Liver (tissue), 10 donors: ENCODE measurements at places on chromosomes 5 and 9. TPM values are rescaled to one million over a fixed set of nuclear protein-coding genes. Genes with fewer than 3 reads are reported as not detected.

Gene SMIM33
- total RNA-seq, result not detected

DNA sequence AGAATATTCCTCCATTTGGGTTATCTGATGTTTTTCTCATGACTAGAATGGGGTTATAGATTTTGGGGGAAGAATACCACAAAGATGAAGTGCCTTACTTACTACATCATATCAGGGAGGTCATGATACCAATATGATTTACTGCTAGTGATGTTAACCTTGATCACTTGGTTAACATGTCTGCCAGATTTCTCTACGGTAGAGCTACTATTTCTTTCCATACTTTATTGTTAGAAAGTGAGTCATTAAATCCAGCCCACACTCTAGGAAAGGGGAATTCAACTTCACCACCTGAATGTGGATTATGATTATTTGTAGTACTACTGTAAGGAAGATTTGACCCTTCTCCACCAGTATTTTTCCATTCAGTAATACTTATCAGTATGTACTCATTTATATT lies 64.7 kb downstream of the UBE2R2 start:
- peaks cover 28% of the 10 kb centered on the region for H3K4me1 ChIP-seq
- DNase-seq, result no peak
- H3K36me3 ChIP-seq, result peaks cover 1% of the 10 kb centered on the region
- H3K4me3 ChIP-seq, result no peak overlapping the region

GRCh38 chr9:121398374-121398773 lies 28.3 kb upstream of the STOM start:
- no peak overlapping the region for H3K4me3 ChIP-seq
- H3K27ac ChIP-seq, result no peak overlapping the region
- no peaks in the 10 kb centered on the region for H3K27me3 ChIP-seq
- peaks cover under 1% of the 10 kb centered on the region for H3K4me1 ChIP-seq

Gene HMCN2
- 0.28 TPM for total RNA-seq

DNA sequence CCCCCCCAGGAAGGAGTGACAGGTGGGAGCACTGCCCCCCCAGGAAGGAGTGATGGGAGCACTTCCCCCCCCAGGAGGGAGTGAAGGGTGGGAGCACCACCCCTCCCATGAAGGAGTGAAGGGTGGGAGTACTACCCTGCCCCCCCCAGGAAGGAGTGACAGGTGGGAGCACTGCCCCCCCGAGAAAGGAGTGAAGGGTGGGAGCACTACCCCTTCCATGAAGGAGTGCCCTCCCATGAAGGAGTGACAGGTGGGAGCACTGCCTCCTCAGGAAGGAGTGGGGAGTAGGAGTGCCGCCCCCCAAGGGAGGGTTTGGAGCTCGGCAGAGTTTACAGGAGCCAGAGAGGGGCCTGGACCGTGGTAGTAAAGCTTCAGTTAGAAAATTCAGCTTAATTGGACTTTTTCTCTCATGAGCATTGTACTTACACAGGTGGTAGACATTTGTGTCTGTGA lies 100.7 kb downstream of the CACNA1B start:
- H3K27ac ChIP-seq, result no peak overlapping the region
- H3K27me3 ChIP-seq, result no peaks in the 10 kb centered on the region
- no peaks in the 10 kb centered on the region for H3K4me1 ChIP-seq

Gene GFI1B
- 53.6 TPM for total RNA-seq

Gene AGGF1
- total RNA-seq, result 16.7 TPM

DNA sequence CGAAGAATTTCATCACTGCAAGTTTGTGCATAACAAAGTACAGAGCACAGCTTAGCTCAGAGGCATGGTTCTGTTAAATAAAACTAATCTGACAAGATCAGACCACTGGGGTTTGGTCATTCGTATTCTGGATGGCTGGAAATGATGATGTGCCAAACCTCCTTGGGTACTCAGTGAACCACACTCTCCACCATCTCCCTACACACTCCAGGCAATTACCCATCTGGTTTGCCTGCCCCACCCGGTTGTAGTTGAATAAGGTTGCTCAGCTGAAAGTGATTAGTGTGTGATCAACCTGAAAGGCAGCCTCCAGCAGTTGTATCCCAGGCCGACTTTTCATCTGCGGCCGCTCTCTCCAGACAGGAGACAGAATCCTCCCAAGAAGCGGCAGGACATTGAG lies 371.4 kb downstream of the TLE1 start:
- H3K27ac ChIP-seq, result no peak overlapping the region
- no peak overlapping the region for H3K4me3 ChIP-seq

Gene PCDHA8
- total RNA-seq, result under 0.01 TPM

Gene ADAMTS19
- 0.09 TPM for total RNA-seq

DNA sequence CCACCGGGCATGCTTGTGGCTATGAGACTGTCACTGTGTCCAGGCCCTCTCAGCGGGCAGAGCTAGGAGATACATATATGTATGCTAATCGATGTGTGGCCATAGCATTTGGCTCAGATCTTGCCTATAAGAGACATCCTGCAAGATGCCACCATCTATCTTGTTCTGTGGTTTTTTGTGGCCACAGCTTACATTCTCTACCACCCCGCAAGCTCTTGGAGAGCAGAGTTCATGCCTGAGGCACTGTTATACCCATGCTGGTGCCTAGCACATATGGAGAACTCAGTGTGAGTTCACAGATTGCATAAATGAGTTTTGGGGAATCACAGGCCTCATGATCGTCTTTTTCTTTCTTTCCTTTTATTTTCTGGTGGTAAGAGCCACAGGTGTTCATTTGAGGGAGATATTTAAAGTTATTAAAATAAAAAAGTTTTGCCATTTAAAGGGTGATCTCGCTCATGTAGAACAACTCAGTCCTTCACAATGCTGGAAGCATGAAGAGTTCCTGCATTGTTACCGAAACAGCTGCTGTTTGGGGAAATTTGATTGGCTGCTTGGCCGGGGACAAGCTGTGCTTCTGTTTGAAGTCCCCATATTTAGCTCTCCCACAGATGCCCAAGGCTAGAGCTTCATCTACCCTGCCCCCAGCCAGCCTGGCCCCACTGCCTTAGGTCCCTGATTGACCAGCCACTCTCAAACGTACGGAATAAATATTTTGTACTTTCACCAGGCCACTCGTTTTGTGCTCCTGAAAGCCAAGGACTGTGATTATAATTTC lies 169.2 kb upstream of the MAP1B start:
- H3K4me3 ChIP-seq, result no peak overlapping the region
- no peak overlapping the region for H3K27ac ChIP-seq
- no peak for DNase-seq

Gene SHISAL2B
- total RNA-seq, result not detected

Gene EQTN
- total RNA-seq, result 0.14 TPM

Gene HSD17B3
- total RNA-seq, result 1.1 TPM

DNA sequence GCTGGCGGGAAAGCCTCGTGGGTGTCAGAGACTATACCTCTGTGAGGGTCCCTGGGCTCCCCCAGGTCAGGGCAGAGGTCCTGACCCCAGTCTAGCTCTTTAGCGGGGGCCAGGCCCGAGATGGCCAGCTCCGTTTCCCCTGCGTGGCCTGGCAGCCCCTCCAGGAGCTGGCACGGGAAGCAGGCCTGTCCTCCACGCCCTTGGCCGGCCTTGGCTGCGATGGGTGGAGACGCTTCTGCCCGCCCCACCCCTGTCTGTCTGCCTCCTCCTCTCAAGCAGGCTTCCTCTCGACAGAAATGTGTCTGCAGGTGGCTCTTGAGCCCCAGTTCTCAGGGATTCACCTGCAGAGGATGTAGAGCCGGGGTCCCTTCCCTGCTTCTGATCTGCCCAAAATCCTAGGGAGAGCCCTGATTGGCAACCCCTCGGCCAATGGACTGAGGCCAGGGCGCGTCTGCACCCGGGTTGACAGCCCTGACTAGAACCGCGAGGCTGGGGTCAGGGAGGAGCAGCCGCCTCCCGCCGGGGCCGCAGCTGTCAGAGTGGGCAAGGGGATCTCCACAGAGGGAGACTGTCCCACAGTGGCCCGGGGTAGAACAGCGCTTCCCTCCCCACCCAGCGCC lies 2.6 kb upstream of the GRIN1 start:
- no peaks in the 10 kb centered on the region for H3K4me1 ChIP-seq
- no peaks in the 10 kb centered on the region for H3K36me3 ChIP-seq
- peaks cover 17% of the 10 kb centered on the region for H3K27me3 ChIP-seq
- no peak overlapping the region for H3K4me3 ChIP-seq
- no peak overlapping the region for H3K27ac ChIP-seq
- no peak for DNase-seq

Gene FGF18
- not detected for total RNA-seq

Gene SPAAR
- total RNA-seq, result 0.65 TPM

Gene SLC6A3
- not detected for total RNA-seq

GRCh38 chr9:35755071-35755470 lies 995 bp upstream of the MSMP start:
- no peaks in the 10 kb centered on the region for H3K27me3 ChIP-seq
- peaks cover 38% of the 10 kb centered on the region for H3K36me3 ChIP-seq
- no peak overlapping the region for H3K4me3 ChIP-seq
- no peak overlapping the region for H3K27ac ChIP-seq
- DNase-seq, result no peak

GRCh38 chr5:55986931-55987330 lies 7.8 kb downstream of the IL6ST start:
- H3K4me3 ChIP-seq, result no peak overlapping the region
- peaks cover 57% of the 10 kb centered on the region for H3K4me1 ChIP-seq
- no peak overlapping the region for H3K27ac ChIP-seq
- peaks cover 12% of the 10 kb centered on the region for H3K36me3 ChIP-seq
- no peak for DNase-seq
- H3K27me3 ChIP-seq, result no peaks in the 10 kb centered on the region

DNA sequence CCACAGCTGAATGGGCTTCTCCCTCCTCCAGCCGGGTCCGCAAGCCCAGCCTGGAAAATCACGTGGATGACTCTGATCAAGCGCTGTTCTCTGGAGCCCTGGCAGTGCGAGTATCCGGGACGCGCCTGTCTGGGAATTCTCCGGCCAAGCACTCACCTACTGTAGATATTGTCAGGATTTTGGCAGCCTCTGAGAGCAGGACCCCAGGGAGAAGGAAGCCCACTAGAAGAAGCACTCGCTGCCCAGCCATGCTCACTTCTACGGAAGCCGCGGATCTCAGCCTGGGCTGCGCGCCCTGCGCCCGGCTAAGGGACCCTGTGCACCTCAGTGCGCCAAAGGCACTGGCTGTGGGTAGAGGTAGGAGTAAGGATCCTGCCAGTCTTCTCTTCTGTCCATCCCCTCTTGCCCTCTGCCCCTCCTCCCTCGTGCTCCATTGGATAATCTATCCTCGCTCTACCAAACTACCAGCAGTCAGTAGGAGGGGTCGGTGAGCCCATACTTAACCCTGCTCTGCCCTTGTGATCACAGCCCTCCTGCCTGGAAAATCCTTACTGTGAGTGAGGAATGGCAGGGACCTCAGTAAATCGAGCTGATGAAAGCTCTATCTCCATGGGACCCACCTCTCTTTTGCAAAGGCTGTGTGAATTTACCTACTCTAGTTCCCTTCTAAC lies at the start of gene UGT3A2:
Gene UGT3A2 (minus strand): TSS at position 343 of the 671 bp plus-strand sequence. CDS start 93 bp downstream, at position 250.
- no peaks in the 10 kb centered on the region for H3K36me3 ChIP-seq
- H3K4me1 ChIP-seq, result peaks cover 6% of the 10 kb centered on the region
- no peaks in the 10 kb centered on the region for H3K27me3 ChIP-seq
- no peak within 1 kb of the TSS for H3K4me3 ChIP-seq

Gene PCDHB12
- 0.28 TPM for total RNA-seq

Gene CLTB
- 30.9 TPM for total RNA-seq

- H3K27ac ChIP-seq, result peak overlapping the region; percentile 44
- DNase-seq, result peak; percentile 58
- H3K4me3 ChIP-seq, result peak overlapping the region; percentile 53
- H3K36me3 ChIP-seq, result no peaks in the 10 kb centered on the region
Measured at GRCh38 chr9:117782931-117783788, 79.0 kb downstream of the TLR4 start.

DNA sequence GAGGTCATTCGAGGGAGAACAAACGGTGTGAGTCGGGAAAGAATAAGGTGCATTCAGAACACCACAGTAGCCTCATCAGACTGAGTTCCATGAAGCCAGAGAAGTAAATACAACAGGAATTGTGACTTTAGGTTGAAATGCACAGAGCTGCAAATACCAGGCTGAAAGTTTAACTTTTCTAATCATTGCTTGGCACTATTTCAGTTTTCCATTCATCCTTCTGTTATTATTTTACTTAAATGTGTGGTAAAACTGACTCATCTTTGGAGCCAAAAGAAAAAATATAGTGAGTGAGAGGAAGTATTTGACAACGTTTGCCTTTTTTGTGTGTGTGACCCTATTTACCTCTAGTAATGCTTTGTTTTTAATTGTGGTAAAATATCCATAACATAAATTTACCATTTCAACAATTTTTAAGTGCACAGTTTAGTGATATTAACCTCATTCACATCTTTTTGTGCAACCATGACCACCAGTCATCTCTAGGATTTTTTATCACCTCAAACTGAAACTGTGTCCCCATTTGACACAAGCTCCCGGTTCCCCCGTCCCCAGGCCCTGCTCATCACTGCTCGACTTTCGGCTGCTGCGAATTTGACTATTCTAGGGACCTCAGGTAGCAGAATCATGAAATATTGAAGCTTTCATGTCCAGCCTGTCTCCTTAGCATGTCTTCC lies 166.8 kb downstream of the HSD17B3 start:
- H3K36me3 ChIP-seq, result no peaks in the 10 kb centered on the region
- H3K27ac ChIP-seq, result no peak overlapping the region
- no peaks in the 10 kb centered on the region for H3K4me1 ChIP-seq
- no peak overlapping the region for H3K4me3 ChIP-seq
- no peak for DNase-seq
- H3K27me3 ChIP-seq, result no peaks in the 10 kb centered on the region

DNA sequence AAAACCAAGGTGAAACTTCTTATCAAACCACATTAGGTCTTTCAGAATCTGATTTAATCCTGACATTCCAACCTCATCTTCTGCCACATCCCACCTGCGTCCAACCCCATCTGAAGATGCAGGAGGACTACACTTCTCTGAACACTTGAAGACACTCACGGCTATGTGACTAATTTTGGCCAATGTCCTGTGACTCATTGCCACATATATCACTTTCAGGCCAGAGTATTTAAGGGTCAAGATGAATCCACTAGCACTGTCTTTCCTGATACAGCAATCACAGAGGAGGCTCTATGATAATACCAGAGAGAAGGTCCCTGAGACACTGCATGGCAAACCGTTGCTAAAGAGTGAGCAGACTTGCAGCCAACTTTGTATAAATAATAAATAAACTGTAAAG lies 323.4 kb downstream of the NR2F1-AS1 start:
- DNase-seq, result no peak
- no peaks in the 10 kb centered on the region for H3K27me3 ChIP-seq
- no peaks in the 10 kb centered on the region for H3K4me1 ChIP-seq
- H3K27ac ChIP-seq, result no peak overlapping the region
- H3K36me3 ChIP-seq, result no peaks in the 10 kb centered on the region

DNA sequence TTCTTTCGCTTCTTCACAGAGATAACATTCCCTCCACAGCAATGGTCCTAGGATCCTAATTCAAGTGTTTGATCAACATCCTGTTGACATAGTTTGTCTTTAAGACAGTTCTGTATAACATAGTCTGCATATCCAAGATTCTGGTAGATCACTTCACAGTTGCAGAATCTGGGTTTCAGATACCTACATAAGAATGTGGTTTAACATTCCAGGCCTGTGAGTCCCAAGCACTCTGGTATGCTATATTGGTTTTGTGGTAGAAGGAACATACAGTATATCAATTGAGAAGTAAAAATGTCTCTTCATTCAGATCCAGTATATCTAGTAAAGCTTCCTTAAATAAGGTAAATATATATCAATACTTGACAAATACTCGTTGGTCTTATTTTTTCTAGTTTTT lies 914.2 kb upstream of the CDH6 start:
- no peak overlapping the region for H3K4me3 ChIP-seq
- no peaks in the 10 kb centered on the region for H3K27me3 ChIP-seq
- no peak for DNase-seq
- H3K4me1 ChIP-seq, result no peaks in the 10 kb centered on the region
- H3K27ac ChIP-seq, result no peak overlapping the region

Gene CCL27
- total RNA-seq, result not detected

Gene NPR3
- total RNA-seq, result 3.2 TPM

GRCh38 chr5:61657686-61658085 lies 325.6 kb downstream of the ZSWIM6 start:
- no peaks in the 10 kb centered on the region for H3K27me3 ChIP-seq
- H3K27ac ChIP-seq, result no peak overlapping the region
- H3K36me3 ChIP-seq, result no peaks in the 10 kb centered on the region

Gene ADAMTSL1
- total RNA-seq, result 3.4 TPM

Gene SPOCK1
- total RNA-seq, result not detected
